RWPE1 (cell line): ENCODE measurements at places on chromosomes 6 and 20.
A peak's percentile ranks its signal among the peaks of the same experiment; 100 is the strongest.

DNA sequence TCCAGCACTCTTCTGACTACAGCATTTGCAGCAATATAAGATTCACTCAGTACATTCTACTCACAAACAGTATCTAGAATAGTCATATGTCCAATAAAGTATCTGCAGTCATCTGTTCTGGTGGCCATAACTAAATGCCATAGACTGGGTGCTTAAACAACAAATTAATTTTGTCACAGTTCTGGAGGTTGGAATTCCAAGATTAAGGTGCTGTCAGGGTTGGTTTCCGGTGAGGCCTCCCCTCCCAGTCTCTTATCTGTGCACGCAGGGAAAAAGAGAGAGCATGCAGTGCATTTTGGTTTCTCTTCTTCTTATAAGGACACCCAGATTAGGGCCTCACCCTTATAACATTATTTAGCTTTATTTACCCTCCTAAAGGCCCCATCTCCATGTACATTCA is 21.3 kb upstream of the NUS1 start:
- DNase-seq: no peak

DNA sequence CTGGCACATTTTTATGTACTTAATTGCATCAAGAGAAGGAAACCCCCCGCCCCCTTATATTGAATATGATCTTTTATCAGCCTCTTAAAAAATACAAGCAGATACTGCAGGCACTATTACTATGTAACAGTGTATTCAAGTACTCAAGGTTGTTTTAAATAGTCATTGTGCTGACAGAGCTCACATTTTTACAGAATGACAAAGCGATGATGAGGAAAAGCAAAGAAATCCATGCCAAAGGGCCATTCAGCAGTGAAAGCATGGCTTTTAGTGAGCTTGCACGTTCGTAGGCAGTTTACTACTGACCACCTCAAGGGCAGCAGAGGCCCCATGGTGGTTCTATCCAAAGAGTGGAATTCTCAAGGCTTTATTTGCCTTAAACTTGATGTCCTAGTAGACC is 146.8 kb downstream of the RPS12 start:
- peak; percentile 2 for DNase-seq

DNA sequence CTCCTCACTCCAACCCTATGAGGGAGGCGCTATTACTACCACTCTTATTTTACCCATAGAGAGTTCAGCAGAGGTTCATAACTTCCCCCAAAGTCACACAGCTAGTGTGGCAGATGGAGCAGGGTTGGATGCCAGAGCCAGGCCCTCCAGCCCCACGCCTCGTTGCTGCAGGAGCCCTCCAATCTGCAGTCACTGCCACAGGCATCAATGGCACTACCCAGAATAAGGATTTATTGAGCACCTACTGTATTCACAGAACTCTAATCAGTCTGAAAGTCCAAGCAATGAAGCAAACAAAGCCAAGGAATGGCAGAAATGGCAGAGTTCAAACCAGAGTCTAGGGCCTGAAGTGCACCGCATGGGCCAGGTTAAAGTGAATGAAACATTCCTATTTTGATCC is 144.9 kb downstream of the LPA start:
- no peak for DNase-seq

DNA sequence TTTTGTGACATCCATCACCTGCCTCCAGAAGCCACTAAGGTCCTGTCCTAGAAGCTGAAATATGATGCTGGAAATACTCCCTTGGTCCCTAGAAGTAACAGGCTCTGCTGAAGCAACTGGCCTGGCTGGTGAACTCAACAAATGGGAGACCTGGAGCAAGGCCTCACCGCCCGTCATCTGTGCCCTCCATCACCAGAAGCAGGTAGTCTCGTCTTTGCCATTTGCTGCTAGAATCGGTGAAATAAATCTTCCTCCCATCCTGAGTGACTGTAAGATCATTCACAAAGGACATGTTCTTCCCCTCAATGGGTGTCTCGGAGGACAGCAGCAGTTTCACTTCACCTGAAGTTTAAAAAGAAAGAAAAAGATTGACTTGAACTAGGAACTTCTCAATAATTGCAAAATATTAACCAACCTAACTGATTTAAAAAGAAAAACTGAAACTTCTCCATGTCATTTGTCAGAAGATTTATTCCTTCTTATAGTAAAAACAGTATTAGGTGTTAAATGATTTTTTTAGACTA is 21.0 kb downstream of the CST7 start:
- DNase-seq: no peak

DNA sequence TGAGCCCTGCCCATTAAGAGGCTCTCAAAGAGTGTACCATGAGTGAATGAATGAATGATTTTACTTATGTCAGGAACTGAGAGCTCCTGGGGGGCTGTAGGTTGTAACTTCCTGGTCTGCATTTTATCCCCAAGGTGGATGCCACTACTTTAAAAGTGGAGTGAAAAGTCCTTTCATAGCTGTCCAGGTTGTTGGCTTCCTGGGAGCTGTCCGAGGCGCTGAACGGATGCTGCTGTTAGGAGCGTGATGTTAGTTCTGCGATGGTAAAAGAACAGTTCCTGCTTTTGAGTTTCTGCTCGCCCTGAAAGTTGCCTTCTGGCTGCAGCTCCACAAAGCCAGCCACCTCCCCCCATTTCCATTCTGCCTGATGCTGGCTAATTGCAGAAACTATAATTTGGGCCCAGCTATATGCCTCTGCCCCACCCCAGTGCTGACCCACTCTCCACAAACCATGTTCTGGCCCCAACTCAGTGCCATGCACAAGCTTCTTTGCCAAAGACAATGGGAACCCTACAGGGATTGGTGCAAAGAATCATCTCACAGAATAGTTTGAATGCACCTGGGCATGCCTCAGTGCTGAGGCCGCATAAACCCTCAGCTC is 330.9 kb upstream of the CDH4 start:
- DNase-seq: no peak

DNA sequence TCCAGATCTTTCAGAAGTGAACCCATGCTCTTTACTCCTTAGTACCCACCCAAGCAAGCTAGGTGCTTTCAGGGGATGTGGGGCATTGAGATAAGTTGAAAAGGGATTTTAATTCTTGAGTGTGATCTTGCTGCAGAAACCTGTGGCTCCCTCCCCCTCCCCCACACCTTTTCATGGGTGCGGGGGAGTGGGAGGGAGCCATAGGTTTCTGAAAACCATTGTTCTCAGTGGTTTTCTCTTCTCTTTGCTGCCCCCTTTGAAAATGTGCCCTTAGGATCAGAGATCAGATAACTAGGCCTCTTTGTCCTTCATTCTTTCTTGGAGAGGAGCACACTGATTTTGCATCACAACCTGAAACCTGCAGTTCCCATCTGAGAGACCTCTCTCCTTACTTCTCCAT is 2.4 kb downstream of the PCSK2 start:
- no peak for DNase-seq

DNA sequence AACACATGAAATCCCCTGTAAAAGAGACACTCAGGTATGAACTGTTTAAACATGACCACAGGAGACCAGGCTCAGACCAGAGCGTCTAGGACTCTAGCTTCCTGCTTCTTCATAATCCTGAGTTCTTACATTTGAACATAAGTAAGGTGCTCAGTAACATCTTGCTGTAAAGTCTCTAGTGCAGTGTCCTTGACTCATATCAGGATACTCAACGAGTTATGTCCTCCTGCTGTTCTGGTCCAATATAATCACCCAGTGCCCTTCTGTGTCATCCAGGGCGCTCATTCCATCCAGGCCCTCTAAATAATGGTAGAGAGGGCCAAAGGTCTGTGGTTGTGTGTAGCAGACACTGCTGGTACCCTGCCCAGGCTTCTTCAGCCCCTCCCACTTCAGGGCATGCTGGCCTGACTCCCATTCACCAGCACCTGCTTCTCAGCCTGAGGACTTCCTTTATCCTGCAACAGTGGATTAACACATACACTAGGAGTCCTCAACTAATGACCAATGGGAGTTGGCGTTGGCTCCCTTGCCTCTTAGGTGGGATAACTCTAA is 66.8 kb upstream of the MOCS1 start:
- DNase-seq: no peak
